Vein endothelial cell (primary cell): ENCODE measurements at places on chromosomes 16 and 17. TPM values are rescaled to one million over a fixed set of nuclear protein-coding genes. Genes with fewer than 3 reads are reported as not detected.

The GAS2L2 gene
- not detected in 2 replicates for total RNA-seq

The RMI2 gene
- 3.0 and 3.9 TPM in 2 replicates for total RNA-seq

The MMP15 gene
- 19.6 and 20.5 TPM in 2 replicates for total RNA-seq

The GNAO1 gene
- total RNA-seq: not detected in 2 replicates
